ENCODE measurements at places on chromosomes 3 and 15.

DNA sequence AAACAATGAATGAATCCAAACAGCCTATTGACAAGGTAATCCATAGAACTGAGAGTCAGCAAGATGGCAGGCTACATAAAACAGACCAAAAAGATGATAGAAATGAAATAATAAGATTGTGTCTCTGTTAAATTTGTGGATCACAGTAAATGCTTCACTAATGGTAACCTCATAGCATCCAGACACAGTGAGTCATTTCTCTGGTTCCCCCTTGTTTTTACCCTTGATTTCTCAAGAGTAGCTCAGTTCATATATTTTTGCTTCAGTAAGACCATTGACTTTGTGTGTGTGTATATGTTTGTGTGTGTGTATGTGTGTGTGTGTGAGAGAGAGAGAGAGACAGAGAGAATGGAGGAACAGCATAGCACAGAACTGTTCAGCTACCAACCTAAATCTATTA lies 546.9 kb downstream of the RBMS3 start:
- no peak for DNase-seq

- DNase-seq = no peak
These were observed 347.1 kb downstream of the PYDC2 start for GRCh38 chr3:191808073-191808472.

GRCh38 chr3:9782770-9783169 lies 9.5 kb downstream of the TADA3 start:
- peak; percentile 77 for DNase-seq

GRCh38 chr3:108488631-108489030 lies 21.8 kb downstream of the MYH15 start:
- no peak for DNase-seq

GRCh38 chr3:119600732-119601131 lies 3.0 kb downstream of the PLA1A start:
- peak; percentile 68 for DNase-seq

GRCh38 chr15:68617001-68617400 lies 38.2 kb downstream of the CORO2B start:
- DNase-seq = no peak

GRCh38 chr3:114827495-114827894 lies 319.6 kb downstream of the ZBTB20 start:
- DNase-seq = peak; percentile 86

GRCh38 chr15:92394309-92395097 lies 822 bp downstream of the ST8SIA2 start:
- no peak for DNase-seq

DNA sequence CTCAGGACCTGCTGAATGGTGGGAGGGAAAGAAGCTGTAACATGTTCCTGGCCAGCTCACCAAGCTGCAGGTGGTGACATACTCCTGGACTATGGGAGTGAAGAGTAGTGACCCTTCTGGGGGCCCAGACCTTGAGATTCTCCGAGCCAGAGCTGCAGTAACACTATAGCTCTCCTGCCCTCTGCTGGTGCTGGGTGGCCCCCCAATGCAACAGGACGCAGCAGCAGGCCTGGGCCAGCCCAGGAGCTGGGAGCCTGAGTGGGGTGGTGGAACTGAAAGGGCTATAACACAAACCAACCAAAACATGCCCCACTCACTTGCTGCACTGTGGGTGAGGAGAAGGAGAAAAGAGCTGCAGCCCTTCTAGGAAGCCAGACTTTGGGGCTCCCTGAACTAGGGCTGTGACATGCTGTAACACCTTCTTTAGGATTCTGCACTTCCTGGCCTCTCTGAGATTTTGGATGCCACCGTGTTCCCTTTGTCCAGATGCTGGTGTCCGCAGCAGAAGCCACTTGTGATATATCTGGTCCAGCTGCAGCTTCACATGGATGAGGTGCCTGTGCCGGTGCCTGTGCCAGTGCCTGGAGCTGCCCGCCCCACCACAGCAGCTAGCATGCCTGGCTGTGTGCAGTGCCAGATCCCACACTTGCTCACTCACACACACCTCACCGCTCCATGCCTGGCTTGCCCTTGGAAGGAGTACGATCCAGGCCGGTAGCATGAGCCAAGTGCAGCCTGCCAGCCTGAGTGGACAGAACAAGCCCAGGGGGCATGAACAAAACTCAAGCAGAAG lies 636.8 kb upstream of the KCNMB2 start:
- DNase-seq = no peak

GRCh38 chr15:66883284-66883911 lies 181.4 kb downstream of the SMAD6 start:
- no peak for DNase-seq

DNA sequence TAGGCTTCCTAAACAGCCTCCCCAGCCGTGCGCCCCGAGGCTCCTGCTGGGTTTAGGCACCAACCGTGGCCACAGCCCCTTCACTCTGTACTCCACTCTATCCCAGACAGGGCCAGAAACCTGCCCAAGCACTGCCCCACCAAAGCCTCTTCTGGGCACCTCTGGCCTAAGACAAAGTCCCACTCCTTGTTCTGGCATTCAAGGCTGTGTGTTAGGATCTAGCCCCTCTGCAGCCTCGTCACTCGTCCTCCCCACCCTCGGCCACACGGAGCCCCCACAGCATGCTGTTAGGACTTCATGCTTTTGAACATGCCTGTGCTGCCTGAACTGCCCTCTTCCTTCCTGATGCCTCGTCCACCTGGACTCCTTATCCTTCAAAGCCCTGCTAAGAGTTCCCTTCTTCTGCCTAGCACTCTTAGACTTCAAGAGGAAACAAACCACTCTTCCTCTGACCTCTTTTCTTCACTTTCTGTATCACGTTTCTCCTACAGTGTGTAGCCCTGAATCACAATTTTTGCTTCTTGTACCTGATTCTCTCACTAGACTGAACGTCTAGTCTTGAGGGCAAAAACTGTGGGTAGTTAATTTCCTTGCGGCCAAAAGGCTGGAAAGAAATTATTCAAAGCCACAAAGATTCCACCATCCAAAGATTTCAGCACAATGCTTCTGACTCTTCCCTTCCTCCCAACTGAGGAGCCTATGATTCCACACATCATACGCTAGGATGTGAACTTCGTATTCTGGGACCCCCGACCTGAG lies 28.6 kb downstream of the WNT7A start:
- DNase-seq = no peak

- DNase-seq = no peak
These were observed 283.7 kb downstream of the IL5RA start for GRCh38 chr3:2826453-2826852.

GRCh38 chr15:39594446-39595337 lies 13.8 kb downstream of the THBS1 start:
- no peak for DNase-seq

All from OCI-M1 (cell line).